ENCODE measurements at places on chromosomes 13 and 19.

- no peak for DNase-seq
Measured at GRCh38 chr19:4704317-4704673, 19.3 kb downstream of the DPP9 start.

GRCh38 chr13:99979453-99980200 lies 2.0 kb upstream of the ZIC2 start:
- peak; percentile 77 for DNase-seq

GRCh38 chr19:9620842-9621155 lies 233 bp downstream of the ZNF561 start:
- no peak for DNase-seq

DNA sequence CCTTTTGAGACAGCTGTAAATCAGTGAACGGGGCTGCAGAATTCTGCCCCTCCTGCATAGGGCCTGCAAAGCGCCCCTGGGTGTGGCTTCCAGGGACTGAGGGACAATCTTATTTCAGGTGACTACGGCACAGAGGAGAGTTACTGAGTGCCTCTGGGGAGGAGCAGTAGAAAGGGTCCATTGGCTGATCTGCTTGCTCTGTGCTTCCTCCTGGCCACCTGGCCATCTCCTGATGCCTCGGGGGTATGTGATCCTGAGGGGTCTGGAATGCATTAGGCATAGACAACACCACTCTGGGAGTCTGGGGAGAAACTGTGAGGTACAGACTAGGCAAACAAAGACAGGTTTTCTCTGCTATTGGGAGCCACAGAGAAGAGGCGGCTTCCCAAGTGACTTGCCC lies 2.8 kb downstream of the KCTD15 start:
- DNase-seq = no peak

GRCh38 chr13:47237571-47237970 lies 340.7 kb upstream of the HTR2A start:
- no peak for DNase-seq

DNA sequence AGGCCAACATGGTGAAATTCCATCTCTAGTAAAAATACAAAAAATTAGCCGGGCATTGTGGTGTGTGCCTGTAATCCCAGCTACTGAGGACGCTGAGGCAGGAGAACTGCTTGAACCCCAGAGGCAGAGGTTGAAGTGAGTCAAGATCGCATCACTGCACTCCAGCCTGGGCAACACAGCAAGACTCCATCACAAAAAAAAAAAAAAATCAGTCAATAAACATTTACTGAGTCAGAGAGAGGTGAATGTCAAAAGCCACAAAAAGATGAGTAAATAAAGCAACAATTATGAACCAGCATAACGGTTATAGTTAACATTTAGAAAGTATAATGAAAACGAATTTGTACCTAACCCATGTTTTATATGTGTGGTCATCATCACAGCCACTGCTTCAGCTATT lies 23.1 kb downstream of the PSPC1 start:
- DNase-seq = no peak

- no peak for DNase-seq
Measured at GRCh38 chr13:113848431-113849260, 15.2 kb downstream of the GAS6 start.

DNA sequence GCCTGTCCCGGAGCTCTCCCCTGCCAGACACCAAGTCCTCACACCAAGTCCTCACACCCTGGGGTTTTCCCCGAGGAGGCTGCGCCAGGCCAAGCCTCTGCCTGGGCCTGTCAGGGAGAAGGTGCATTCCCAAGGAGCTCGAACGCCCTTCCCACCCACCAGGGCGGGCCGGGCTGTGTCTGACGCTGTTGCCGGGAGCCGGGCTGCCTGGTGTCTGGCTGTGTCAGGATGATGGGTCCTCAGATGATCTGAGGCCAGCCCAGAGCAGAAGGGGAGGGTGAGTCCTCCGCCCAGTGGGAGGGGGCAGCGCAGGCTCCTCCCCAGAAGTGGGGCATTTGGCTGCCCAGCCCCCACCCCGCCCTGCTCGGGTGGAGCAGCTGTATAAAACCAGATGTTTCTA lies 2.3 kb upstream of the HAS1 start:
- peak; percentile 54 for DNase-seq

GRCh38 chr13:96796091-96796633 lies 198.1 kb downstream of the OXGR1 start:
- no peak for DNase-seq

DNA sequence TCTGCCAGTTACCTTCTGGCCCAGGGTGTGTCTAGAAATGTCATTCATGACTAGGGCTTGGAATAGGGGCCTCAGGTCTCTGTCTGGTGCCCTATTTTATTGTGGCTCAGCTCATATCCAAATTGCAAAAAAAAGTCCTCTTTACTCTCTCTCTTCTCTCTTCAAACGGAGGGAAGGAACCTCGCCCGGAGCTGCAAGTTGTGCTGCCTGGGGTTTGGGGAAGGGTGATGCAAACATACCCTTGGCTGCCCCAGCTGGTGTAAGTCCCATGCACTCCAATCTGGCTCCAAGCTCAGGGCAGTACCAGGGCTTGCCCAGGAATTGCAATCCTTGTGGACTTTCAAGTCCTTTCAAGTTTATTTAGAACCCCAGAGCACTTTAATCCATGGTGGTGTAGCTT lies 549.6 kb downstream of the PCDH17 start:
- DNase-seq = no peak

DNA sequence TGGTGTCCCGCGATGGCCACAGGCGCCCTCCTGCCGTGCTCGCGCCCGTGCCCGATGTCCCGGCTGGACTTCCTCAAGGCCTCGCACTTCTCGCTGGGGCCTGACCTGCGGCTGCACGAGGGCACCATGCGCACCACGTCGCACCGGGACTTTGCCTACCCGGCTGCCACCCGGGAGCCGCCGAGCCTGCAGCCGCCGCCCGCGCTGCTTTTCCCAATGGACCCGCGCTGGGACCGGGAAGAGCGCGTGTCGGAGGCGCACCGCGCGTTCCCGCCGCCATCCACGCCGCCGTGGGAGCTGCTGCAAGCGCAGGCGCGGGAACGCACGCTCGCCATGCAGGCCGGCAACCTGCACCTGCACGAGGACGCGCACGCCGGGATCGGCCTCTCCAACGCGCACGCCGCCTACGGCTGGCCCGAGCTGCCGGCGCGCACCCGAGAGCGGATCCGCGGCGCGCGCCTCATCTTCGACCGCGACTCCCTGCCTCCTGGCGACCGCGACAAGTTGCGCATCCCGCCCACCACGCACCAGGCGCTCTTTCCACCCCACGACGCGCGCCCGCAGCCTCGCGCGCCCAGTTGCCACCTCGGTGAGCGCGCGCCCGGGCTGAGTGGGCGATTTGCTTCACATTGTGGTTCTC lies 12.1 kb upstream of the PEX11G start:
- peak; percentile 92 for DNase-seq

GRCh38 chr19:58550362-58551122 lies 4.4 kb downstream of the CHMP2A start:
- no peak for DNase-seq

GRCh38 chr19:6039566-6040225 lies 61.8 kb upstream of the RANBP3 start:
- DNase-seq = no peak

GRCh38 chr13:86562866-86563265 lies 763.6 kb upstream of the SLITRK6 start:
- no peak for DNase-seq

GRCh38 chr13:32911506-32911905 lies 104.7 kb upstream of the KL start:
- DNase-seq = no peak

GRCh38 chr13:101917475-101917810 lies 465.0 kb downstream of the ITGBL1 start:
- DNase-seq = no peak

DNA sequence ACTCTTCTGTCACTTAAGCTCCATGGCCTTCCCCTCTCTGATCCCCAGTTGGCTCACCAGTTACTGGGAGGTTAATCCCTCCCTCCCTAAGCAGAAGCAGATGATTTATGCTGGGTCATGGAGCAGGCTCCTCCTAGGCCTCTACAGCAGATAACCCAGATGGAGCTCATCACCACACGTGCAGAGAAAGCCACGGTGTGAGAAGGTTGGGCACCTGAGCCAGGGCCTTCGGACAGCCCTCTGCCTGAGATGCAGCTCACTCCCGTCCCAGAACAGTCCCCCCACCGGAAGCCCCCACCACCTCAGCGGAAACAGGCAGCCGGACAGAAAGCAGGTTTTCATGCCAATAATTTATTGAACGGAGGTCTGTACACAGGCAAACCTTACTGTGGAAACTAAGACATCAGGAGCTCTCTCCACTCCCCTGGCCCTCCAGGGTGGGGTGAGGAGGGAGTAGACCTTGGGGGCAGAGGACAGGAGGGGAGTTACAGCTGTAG lies 9.8 kb downstream of the ZNF526 start:
- peak; percentile 26 for DNase-seq

- DNase-seq = peak; percentile 23
Measured at GRCh38 chr13:43205416-43205815, 182.0 kb downstream of the DNAJC15 start.

DNA sequence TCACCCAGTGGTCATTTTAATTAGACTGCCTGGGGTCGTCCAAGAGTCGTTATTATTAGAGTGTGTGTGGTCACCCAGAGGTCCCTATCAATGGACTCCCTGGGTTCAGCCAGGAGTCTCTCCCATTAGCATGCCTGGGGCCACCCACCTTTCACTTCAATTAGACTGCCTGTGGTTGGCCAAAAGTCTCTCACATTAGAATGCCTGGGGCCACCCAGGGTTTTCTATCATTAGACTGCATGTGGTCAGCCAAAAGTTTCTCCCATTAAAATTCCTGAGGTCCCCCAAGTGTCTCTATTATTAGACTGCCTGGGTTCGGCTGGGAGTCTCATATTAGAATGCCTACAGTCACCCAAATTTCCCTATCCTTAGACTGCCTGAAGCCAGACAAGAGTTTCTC lies 1472.6 kb downstream of the UQCRFS1 start:
- no peak for DNase-seq

DNA sequence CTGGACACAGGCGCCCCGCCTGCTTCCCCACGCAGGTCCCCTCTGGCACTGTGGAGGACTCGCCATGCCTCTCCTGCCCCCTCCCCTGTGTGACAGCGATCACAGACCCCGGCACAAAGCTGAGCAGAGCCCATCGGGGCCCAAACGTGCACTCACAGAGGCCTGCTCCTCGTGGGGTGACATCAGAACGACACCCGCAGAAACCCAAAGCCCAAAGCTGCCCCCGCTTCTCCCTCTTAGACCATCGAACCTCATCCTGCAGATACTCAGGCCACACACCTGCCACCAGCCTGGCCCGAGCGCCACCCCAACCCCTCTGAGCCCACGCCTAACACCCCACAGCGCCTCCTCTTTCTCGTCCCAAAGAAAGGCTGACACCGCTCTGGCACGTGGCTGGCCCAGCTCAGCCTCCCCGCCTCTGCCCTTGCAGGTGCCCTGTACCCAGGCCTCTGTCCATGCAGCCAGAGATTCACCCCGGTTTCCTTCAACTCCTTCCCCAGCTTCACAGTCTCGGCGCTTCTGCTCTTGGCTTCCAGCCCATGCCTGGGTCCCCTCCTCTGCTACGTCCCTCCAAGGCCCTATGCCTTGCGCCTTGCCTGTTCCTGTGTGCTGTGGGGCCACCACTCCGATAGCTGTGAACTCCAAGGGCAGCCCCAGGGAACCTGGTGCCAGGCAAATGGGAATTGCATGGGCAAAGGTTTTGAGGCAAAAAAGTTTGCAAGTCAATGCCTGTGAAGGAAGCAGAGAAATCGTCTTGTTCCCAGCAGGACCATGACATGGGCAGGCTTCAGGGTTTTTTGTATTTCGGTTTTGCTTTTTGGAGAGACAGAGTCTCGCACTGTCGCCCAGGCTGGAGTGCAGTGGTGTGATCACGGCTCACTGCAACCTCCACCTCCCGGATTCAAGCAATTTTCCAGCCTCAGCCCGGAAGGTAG lies 831 bp upstream of the CBARP start:
- peak; percentile 36 for DNase-seq

- DNase-seq = no peak
Measured at GRCh38 chr13:41389580-41389979, 67.8 kb upstream of the RGCC start.

DNA sequence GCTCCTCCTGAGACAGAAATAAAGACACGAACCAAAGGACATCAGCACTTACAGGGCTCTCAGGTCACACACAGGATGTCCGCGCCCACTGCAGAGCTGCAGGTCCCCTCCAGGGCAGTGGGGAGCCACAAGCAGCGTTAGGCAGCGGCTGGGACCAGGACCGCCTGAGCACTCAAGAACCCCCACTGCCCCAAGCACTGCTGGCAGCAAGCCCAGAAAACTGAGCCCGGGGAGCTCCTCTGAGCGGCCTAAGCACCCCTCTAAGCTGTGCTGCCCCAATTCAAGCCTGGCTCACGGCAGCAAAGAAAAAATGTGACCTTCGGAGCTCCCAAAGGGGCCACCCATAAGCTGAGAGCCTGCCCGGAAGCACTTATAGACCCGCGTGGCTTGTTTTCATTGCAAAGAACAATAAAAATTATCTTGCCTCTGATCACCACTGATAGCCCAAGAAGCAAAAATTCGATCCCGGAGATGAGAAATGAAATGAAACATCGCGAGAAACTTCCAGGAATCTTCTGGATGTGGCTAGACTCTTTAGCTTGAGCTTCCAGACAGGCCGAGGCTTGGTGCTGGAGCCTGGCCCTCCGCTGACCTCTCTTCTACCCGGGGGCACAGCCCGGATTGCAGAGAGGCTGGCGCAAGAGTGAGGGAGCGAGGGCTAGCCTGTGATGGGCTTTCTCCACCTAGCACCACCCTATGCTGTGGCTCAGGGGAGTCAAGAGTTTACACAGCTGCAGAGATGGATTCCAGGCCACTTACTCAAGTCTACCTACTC lies 6.3 kb downstream of the DPP9 start:
- no peak for DNase-seq

DNA sequence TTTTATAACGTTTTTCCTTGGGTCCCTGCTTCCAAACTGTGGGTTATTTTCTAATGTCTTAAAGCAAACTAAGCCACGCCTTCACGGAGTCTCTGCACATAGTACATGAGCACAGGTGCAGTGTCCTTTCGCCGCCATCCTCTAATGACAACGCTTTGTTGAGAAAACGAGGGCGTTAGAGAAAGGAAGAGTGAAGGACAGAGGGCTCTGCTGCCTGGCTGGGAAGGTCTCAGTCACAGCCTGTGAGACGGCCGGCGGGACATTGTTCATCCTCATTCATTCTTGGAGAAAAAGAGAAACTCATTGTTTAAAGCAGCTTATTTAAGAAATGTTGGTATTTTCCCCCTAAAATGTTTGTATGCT lies 9.5 kb downstream of the IL17D start:
- peak; percentile 55 for DNase-seq

DNA sequence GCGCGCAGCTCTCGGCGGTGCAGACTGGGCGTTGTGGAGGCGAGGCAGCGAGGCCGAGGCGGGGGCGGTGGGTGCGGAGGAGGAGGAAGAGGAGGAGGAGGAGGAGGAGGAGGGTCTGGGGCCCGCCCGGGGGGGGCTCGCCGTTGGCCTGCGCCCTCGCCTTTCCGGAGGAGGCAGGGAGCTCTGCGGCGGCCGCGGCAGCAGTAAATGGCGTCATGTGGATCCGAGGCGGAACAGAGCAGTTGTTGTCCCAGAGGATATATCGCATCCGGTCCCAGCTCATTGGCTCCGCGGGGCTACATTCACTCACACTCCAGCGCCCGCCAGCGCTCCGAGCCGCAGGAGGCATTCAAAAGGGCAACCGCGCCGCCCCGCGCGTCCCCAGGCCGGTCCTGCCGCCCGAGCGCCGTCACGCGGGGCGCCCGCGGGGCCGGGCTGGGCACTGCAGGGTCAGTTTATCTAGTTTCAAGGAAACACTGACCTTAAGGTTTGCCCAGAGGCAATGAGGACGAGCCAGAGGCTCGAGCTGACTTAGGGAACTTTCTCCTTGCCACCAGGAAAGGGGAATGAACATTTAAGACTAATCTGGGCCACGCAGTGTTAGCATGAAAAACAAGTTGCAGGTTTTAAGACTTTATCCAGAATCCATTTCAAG lies at the start of gene SPRY2:
Gene SPRY2, minus strand, starts transcription at position 26 of the 655 bp plus-strand sequence. CDS start 3,421 bp downstream, outside the sequence.
- DNase-seq = peak; percentile 98

GRCh38 chr19:371501-372168 lies 27.0 kb upstream of the MIER2 start:
- DNase-seq = peak; percentile 53
